ENCODE measurements at places on chromosomes 2 and 18.

GRCh38 chr2:84980263-84980983 is 9.5 kb downstream of the KCMF1 start:
- no peak for DNase-seq

DNA sequence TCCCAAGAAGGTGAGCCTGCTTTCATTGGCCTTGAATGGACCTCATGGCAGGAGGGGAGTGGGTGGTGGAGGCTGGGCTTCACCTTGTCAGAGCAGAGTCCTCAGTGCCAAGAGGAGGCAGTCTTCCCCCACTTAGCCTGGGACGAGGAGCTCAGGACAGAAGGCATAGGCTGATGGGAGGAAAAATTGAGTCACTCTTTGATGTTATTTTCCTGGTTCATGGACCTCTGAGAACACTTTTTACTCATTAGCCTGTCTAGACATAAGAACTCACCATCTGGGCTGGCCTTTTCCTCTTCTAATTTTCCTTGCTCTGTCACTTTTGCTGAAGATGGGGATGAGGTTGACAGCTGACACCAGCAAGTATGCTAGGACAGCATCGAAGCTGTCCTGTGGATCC is 225.7 kb upstream of the TNP1 start:
- no peak for DNase-seq

DNA sequence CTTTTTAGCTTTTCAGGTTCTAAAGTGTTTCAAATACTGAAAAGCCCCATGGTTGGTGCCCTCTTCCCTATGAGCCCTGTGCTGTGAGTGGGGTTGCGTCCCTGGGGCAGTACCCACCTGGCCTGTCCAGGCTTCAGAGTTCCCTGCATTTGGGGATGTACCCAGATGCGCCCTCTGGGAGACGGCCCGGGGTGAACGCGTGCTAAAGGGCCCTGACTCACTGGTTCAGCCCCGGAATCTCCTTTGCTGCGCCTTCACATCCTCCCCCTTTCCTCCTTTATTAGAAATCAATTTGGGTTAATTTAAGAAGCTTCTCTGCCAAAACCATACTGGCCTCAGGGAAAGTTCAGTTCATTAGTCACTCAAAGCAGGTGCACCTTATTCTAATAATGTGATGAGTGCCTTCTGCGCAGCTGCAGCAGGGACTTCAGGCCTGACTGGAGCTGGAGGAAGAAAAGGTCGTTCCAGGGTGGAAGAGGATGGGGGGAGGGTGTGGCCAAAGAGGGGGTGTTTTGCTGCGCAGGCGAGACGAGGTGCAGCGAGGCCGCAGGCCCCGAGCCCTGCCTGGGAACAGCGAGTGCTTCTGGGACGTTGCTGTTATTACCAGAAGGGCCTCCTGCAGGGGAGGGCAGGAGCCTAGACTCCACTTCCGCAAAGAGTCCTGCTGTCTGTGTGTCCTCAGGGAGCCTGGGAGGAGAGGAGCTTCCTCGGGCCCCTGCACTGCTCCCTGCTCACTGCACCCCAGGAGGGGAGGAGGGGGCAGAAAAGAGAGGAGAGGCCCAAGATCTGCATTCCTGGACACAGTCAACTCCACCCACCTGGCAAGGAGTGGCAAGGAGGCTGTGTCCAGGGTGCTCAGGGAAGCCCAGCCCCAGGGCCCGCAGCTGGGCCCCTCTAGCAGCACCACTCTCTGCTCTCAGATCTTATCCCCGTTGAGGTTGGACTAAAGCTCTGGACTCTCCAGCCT is 223.2 kb upstream of the PXDN start:
- DNase-seq, result no peak

DNA sequence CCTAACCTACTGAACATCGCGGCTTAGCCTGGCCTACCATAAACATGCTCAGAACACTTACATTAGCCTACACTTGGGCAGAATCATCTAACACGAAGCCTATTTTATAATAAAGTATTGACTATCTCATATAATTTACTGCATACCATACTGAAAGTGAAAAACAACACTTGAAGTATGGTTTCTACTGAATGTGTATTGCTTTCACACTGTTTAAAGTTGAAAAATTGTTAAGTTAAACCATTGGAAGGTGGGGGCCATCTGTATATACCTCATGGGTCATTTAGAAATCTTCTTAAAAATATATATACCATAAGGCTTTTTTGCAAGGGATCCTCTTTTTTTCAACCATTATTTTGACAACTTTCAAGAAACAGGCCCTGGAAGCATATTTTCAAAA is 16.5 kb downstream of the RNF149 start:
- DNase-seq, result no peak

DNA sequence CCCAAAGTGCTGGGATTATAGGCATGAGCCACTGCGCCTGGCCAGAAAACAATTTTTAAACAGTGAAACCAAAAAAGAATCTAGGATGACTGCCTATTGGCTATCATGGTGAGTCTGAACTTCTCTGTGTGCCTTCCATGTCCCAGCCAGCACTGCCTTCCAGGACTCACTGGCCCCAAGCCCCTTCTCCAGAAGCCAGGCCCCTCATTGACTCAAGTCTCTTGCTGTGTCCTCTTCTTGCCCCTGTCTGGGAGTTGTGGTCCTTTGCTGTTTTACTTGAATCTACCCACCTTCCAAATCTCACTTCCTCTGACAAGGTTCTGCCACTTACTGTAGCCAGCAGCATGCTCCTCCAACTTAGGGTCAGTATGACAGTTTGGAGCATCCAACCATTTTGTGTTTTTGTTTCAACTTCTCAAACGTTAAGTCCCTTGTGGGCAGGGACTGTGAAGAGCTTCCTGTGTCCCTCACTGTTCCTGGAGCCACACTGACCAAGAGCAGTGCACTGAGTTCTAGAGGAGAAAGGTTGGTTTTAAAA is 41.7 kb downstream of the ST3GAL5 start:
- no peak for DNase-seq

GRCh38 chr2:203867561-203868200 is at the start of gene CTLA4:
CTLA4 (plus strand) TSS chr2:203867771; CDS start chr2:203867943, 172 bp downstream.
- DNase-seq, result no peak

GRCh38 chr2:82120654-82121053 is 1816.1 kb upstream of the LRRTM1 start:
- no peak for DNase-seq

GRCh38 chr2:151638990-151639389 is 95.3 kb downstream of the NEB start:
- no peak for DNase-seq

- no peak for DNase-seq
Observed at GRCh38 chr18:71986351-71987050, 557.6 kb downstream of the CBLN2 start.

DNA sequence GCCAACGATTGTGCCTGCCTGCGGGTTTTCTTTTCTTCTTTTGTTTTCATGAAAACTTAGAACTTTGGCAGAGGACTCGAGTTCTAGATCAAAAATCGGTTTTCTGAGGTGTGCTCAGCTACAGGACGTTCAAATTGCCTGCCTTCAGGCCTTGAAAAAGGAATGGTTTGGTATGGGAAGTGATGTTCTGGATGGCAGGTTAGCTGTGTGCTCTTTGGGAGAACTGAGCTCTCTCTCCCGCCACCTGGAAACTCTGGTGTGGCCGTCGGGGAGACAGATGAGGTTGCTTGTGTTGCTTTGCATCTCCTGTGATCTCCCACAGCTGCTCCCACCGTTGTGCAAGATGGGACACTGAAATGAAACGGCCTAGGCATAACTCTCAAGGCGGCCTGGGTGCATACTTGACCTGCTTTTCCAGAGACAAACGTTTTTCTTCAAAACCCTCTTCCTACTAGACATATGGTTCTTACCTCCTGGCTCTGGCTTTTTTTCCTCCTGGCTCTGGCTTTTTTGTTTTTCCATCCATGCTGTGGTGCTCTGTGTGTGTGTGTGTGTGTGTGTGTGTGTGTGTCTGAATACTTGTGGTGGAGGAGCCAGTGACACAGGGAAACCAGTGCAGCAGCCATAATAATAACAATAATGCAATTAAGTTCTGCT is 2.0 kb downstream of the FMNL2 start:
- DNase-seq, result peak; percentile 24

DNA sequence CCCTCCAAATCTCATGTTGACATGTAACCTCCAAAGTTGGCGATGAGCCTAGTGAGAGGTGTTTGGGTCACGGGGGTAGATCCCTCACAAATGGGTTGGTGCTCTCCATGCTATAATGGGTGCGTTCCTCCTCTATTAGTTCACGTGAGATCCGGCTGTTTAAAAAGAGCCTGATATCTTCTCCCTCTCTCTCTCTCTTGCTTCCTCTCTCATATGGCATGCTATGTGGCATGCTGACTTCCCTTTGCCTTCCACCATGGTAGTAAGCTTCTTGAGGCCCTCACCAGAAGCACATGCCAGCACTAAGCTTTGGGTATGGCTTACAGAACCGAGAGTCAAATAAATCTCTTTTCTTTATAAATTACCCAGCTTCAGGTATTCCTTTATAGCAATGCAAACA is 39.2 kb downstream of the C2orf76 start:
- DNase-seq, result no peak

- DNase-seq, result no peak
Observed at GRCh38 chr18:7482342-7482741, 84.8 kb upstream of the PTPRM start.

DNA sequence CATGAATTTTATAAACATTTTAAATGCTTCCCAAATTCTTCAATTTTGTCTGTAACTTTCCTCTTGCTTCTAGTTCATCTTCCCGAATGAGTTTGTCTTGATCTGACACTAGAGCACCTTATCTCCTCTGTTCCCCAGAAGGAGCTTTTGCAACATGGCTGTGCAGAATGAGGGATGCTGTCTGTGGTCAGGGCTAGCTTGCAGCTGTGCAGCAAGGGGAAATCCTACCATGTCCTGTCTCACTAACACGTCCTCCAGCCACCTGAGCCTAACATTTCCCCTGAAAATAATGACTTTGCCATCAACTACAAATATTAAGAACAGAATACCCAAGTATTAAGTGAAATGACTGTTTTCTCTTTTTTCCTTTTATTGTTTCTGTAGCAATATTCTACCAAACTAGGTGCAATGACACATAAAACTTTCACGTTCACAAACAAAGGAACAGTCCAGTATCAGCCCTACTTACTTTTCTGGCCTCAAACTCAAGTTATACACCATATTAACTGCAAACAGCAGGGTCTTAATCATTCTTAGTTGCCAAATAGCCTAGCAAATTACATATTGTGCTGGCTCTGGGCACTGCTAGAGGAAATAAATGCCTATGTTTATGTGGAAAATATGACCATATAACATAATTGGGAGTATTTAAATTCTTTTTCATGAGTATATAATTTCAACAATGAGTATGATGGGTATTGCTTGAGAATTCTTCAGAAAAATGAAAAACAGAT is 423.3 kb downstream of the CMPK2 start:
- no peak for DNase-seq

DNA sequence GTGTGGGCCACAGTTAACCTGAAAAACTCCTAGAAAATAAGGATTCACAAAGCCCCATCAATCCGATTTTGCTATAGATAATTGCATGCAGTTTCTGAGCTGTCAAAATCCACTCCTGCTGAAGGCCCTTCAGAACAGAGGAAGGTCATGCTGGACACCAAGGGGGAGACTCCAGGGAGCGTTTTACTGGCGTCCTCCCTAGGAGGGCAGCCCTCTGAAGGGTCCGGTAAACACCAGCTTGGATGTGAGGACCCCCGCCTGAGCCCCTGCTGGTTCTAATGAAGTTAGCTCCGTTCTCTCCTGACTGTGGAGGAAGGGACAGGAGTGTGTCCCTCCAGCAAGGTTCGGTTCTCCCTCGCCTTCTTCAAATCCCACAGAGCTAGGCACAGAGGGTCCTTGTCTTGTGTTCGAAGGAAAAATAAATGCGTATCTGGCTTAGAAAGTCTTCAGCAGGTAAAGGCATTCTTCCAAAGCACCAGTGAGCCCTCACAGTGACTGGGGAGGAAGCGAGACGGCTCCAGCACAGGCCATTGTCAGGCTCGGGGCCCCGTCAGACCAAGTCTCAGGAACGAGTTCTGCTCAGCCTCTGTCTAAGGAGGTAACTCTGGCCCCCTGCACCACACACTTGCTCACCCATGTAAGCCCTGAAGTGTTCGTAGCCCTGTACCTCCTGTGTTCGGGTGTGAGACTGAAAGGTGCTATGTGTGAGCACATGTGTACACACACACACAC is 41.6 kb downstream of the CABLES1 start:
- DNase-seq, result no peak

DNA sequence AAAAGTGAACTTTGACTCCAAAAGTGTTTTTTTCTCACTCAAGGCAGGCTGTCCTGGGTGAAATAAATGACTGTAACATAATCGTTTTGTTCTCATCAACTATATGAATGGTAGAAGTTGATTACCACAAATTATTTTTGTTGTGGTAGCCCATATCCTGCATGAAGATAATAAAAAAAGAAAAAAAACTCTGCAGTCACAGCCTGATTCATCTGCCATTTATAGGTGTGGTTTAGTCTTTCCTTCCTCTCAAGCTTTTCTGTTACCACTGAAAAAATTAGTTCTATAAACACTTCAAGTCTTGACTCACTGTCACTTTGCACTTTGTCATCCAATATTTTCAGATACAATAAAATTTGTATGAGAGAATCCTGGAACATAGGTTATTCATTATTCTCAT is 522.0 kb downstream of the PLCL1 start:
- DNase-seq, result no peak

DNA sequence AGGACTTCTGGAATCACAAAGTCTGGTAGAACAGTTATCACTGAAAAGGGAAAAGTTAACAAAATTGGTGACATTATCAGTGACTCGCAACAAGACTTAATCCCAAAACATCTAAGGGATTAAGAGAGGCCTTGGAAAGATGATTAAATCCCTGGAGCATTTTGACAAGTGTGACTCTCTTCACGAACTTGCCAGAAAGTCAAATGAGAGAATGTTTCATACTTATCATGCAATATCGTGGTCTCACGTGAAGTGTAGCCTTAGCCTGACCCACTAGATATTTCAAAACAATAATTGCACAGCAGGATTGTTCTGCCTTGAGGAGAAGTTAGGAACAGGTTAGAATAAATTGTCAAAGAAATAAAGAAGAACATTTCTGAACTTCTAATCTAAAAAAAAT is 104.5 kb downstream of the COL6A3 start:
- no peak for DNase-seq

DNA sequence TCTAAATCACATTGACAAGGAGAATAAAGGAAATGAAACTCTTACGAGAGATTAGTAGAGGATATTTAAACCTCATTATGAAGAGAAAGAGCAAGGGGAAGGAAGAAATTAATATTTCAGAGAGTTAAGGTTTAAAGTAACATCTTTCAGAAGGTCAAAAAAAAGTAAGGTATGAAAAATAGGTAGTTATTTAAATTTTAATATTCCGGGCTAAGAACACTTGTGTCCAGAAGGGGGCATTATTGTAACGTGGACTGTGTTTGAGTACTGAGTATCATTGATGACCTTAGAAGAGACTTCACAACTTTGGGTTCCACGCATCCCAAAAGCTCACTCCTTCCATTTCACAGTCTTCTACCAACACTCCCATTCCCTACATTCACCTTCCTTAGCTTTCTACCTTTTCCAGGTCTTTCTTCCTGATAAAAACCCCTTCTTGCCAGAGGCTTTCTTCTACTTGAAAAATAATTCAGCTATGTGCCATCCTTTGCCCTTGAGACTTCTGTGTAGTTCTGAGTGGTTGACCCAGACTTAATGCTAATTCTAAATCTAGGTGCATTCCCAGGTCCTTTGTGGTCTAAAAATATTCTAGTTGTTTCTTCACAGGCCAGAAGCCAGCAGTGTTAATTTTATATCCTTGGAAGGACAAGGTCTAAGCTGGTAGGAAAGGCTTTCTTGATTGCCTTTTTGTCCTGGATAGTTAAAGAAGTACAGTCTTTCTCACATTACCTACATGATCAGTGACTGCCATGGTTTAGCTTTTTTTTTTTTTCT is 16.5 kb downstream of the DYNC1I2 start:
- peak; percentile 25 for DNase-seq
